Stimulated activated CD4-positive, alpha-beta T cell treated with anti-CD3 and anti-CD28 coated beads, Interleukin-2, amount 100 ng/mL, for 48 hours (primary cell): ENCODE measurements at places on chromosomes 16 and 17.

GRCh38 chr17:75839942-75840798 is 4.0 kb downstream of the UNC13D start:
- no peak for DNase-seq

- no peak for DNase-seq
These were observed 122.6 kb downstream of the USP22 start for GRCh38 chr17:20920095-20920814.

- DNase-seq: no peak
These were observed 24.8 kb downstream of the SNX11 start for GRCh38 chr17:48132385-48132784.

GRCh38 chr17:81176666-81177065 is 10.6 kb upstream of the AATK start:
- no peak for DNase-seq

- DNase-seq: no peak
These were observed 11.8 kb upstream of the PEMT start for GRCh38 chr17:17603178-17603894.

GRCh38 chr17:45333702-45334092 is 16.9 kb upstream of the MAP3K14 start:
- no peak for DNase-seq

GRCh38 chr17:50641357-50641756 is 6.7 kb downstream of the ABCC3 start:
- no peak for DNase-seq

DNA sequence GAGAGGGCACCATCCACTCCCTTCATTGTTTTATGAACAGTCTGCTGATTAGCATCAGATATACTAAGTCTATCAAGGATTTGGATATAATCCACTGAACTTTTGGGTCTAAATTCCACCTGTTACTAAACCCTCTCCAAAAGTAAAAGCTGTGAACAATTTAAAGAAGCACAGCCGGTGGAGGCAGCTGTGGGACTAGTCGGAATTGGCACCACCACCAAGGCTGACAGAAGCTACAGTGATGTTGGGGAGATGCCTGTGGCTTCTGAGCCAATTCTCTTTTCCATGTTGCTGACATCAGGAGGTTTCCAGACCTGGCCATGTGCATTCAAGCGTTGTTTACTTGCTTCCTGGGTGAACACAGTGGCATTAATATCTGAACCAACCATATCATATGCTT is 679.0 kb upstream of the CA10 start:
- no peak for DNase-seq
